Activated CD8-positive, alpha-beta memory T cell treated with anti-CD3 and anti-CD28 coated beads for 1 hour (primary cell): ENCODE measurements at places on chromosomes 7 and 10.
A peak's percentile ranks its signal among the peaks of the same experiment; 100 is the strongest.

DNA sequence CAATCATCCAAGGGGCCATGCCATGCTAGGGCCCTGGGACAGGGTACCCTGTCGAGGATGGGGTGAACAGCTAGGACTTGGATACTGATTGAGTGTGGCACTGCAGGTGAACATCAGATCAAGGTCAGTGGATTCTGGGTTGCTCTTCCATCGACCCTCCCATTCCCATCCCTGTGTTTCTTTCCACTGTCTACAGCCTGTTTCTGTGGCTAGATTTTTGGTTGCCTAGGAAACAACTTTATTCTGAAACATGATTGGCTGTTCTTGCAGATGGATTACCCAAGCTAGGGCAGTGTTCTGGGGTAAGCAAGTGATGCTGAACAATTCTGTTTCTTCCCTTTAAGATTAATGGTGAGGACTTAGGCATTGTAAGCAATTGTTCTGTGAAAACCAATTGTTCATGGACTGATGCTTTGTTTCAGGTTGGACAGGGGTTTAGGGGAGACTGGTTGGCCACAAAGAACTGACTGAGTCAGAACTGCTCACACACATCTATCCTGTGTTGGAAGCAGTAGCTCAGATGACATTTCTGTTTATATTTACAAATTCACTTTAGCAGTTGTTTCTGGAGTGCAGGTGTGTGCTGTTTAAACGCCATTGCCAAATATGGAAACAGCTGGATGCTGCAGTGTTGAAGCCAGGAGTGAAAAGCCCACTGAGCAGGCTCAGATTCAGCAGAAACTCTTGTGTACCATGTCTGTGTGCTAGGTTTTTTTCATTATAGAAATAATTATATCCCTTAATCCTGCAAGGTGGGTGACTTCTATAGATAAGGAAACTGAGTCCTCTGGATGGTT lies 102.3 kb upstream of the BTBD16 start:
- no peak for DNase-seq

DNA sequence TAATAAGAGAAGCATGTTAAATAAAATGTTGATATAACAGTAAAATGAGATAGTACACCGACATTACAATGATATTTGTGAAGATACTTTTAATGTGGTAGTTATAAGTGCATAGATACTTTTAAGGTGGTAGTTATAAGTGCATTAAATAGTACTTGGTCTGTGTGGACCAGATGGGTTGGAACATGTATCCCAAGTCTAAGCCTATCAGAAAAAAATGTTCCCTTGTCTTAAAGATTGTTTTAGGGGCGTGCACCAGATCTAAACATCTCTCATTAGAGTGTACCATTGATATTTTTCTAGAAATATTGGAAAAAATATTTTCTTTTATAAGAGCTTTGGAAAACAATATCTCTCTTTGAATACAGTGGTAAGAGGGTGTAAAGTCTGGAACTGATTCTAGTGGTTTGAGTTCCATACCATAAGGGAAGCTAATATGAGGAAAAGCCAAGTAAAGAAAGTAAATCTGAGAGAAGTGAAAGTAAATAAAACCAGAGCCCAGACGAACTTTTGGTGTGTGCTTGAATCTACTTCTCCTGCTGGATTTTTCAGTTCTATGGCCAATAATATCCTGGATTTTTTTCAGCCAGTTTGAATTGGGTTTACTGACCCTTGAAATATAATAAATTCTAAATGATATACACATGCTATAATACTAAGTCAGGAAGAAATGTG lies 175.3 kb downstream of the MBL2 start:
- DNase-seq, result no peak

- no peak for DNase-seq
These were observed 141.9 kb downstream of the JMJD1C start for GRCh38 chr10:63323701-63324494.

GRCh38 chr7:8261711-8262695 lies at the start of gene ICA1:
ICA1 (minus strand) TSS chr7:8262167; CDS start chr7:8235926, 26,241 bp downstream.
- no peak for DNase-seq

- DNase-seq, result no peak
These were observed 426.9 kb downstream of the LRMDA start for GRCh38 chr10:75858339-75858738.

- no peak for DNase-seq
These were observed 122.1 kb upstream of the BTBD16 start for GRCh38 chr10:122148876-122149560.

GRCh38 chr7:77799078-77799964 lies 748 bp downstream of the PHTF2 start:
- DNase-seq, result peak; percentile 3
